ENCODE measurements at places on chromosomes 12 and 14.

- DNase-seq, result peak; percentile 18
Measured at GRCh38 chr14:50363714-50364111, 33.0 kb downstream of the CDKL1 start.

- no peak for DNase-seq
Measured at GRCh38 chr12:52965337-52965731, 16.4 kb downstream of the KRT18 start.

GRCh38 chr12:90515199-90516175 is 439.5 kb downstream of the CCER1 start:
- DNase-seq, result no peak

DNA sequence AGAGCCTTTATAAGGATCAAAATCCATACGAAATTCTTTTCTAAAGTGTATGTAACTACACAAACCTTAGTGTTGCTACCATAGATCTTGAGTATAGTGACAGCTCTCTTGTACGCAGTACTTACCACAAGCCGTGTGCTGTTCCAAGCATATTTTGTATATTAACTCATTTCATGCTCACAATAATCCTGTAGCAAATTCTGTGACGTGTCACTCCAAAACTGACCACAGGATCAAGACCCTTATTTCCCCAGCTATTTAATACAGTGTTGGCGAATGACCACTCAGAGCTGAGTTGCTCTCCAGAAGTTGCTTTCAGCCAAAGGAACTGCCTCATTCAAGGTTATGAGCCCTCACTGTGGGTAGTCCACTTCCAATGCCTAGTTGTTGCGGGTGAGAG is 169.8 kb downstream of the BTG1 start:
- DNase-seq, result no peak

DNA sequence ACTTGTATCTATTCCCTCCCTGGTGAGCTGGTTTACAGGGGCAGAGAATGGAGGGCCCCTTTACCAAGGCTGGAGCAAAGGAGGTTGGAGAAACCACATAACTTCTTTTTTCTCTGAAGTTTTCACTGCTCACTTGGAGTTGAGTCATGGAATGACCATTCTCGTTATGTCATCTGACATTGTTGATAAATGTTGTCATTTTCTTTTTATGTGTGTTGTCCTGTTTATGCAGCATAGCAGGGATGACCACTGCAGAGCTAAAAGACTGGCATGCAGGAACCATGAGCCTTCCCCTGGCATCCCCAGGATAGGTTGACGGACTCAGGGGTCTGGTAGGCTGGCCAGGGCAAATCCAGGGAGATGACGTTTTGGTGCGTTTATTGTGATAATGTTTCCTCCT is 256.8 kb upstream of the DDHD1 start:
- no peak for DNase-seq

DNA sequence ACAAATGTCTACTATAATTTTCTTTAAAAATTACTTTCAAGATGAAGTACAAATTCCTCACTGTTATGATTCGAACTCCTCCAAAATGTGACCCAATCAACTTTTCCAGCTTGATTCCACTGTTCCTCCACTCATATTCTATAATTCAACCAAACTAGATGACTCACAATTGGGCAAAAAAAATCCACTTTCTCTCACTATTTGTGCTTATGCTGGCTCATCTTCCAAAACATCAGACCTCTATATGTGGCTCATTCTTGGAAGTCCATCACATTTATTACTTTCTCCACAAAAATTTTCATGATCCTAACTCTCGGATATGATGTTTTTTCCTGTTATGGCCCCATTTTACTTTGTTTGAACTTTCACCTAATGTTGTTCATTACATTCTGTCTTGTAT is 26.9 kb upstream of the RXYLT1 start:
- no peak for DNase-seq

GRCh38 chr12:57225680-57226210 is 3.8 kb upstream of the SHMT2 start:
- no peak for DNase-seq

GRCh38 chr14:51954657-51955056 is 34.7 kb upstream of the RTRAF start:
- DNase-seq, result no peak
